Breast epithelium (tissue), 4 donors: ENCODE measurements at places on chromosomes 11 and 22. TPM values are rescaled to one million over a fixed set of nuclear protein-coding genes. Genes with fewer than 3 reads are reported as not detected.

Gene SLC15A3
- total RNA-seq = 23.2 TPM

DNA sequence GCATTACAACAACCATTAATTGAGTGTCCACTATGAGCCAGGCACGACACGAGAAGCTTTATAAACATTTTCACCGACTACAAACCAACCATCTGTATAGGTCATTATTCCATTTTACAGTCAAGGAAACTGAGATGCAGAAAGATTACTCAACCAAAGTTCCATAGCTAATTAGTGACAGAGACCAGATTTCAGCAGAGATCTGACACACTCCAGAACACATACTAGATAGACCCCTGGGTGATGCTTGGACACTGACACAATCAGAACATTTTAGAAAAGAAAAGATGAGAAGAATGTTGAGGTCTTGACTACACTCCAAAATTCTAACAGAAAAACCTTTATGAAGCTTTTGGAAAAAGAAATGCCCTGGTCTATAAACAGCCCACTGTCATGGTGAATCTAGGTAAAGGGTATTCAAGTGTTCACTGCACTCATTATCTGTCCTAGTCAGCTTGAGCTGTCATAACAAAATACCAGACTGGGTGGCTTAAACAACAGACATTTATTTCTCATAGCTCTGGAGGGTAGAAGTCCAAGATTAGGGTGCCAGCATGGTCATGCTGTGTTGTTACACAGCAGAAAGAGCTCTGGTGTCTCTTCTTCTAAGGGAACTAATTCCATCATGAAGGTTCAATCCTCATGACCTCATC, 89.0 kb downstream of the RELT start:
- no peak for DNase-seq

GRCh38 chr11:70740488-70740851, 342.1 kb downstream of the CTTN start:
- DNase-seq = no peak

GRCh38 chr11:46491661-46492330, 100.2 kb upstream of the CHRM4 start:
- no peak for DNase-seq

DNA sequence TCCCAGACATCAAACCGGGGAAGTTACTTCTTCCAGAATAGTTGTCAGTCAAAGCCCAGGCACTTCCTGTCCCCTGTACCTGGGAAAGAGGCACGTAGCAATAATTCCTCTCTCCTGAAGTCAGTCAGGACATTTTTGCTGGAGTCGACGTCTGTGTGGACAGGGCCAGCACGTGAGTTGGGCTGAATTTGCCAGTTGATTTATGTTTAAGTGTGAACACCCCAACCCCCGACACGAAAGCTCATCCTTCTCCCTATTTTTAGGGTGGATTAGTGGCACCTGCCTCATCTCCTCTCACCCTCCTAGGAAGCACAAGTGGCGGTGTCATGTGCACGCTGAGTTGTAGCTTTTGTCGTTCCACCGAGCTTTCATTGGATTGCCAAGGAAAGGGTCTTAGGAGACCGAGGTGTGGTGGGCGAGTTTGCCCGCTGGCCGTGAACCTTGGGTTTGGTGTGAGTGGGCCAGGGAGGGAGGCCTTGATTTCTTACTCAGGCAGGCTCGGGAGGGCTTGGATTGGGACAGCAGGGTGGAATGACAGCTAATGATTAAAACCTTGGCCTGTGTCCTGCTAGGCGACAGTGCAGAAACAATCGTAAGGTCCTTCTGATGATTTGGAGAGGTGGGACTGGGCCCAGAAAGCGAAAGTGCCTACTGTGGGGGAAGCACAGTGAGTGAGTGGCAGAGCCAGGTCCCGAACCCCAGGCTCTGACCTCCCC, 87.0 kb upstream of the CRYBB3 start:
- no peak for DNase-seq

DNA sequence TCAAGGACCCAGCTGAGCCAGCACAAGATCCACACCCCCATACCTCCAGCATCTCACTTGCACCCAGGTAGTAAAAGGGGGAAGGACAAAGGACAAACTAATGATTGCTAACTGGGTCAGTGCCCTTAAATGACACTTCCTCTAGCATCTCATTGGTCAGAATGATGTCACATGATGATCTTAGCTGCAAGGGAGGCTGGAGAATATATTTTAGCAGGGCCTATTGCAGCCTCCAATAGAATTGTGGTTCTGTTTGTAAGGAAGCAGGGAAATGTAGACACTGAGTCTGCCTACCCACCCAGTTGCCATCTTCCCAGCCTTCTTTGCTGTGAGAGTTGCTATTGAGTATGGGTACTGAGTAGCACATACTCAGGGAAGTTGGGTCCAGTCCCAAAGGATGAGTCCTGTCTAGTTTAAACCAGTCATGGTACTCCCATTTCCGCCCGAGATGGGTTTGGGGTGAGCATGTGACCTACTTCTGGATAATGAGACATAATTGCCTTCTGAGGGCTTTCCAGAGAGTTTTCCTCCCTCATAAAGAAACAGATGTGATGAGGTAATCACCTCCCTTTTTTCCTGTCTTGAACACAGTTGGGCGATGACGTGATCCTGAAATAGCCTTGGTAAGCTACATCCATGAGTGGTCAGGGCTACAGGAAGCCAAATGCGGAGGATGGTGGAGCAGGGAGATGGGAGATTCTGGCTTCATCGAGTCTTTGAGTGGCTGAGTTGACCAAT, 5.5 kb upstream of the DNAL4 start:
- DNase-seq = no peak

Gene SLC22A6
- total RNA-seq = not detected
